RWPE1 (cell line): ENCODE measurements at places on chromosomes 16 and 17.

DNA sequence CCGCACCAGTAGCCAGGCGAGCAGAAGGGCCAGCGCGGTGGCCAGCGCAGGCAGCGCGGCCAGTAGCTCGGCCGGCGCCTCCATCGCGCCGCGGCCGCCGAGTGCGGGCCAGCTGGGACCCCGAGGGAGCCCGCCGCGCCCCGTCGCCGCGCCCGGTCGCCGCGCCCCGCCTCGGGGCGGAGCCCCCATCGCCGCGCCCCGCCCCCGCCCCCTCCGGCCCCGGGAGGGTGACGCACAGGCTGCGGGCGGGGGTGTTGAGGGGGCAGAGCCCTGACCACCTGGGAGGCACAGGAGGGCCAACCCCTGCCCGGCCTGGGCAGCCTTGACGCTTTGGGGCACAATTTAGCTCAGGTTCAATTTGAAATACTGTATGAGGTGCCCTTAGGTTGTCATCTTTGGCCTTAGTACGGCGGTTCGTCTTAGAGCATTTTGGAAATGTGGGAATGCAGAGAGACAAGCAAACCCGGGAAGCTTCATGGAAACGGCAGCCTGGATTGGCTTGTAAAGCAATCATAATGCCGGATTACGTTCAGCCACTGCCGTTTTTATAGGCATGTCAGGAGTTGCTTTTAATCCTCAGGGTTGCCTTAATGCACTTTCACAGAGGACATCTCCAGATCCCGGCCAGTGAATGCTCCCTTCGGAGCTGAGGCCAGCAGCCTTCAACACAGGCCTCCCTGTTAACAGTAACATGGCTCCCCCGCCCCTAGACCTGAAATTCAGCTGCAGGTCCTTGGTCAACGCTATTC is at the start of gene MXRA7:
MXRA7 (minus strand) TSS at position 103 of the 749 bp plus-strand sequence; CDS start at position 84, 19 bp downstream.
- DNase-seq: peak; percentile 71

- DNase-seq: peak; percentile 46
Measured at GRCh38 chr16:31141489-31142108, 6.1 kb upstream of the PRSS8 start.

DNA sequence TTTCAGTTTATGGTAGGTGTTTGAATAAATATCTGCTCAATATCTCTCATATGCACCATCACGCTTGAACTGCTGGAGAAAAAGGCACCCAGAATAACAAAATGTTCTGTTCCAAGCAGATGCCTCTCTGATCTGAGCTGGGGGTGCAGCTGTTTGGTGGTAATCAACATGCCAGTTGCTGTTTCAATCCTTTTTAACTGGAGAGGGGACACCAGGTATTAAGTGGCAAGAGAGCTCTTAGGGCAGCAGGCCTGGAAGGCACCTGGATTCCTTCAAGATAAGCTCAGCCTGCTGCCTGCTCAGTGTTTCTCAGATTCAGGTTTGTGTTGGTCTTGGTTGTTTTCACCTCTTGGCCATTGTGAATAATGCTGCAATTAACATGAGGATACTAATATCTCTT is 27.2 kb upstream of the VAT1L start:
- no peak for DNase-seq

DNA sequence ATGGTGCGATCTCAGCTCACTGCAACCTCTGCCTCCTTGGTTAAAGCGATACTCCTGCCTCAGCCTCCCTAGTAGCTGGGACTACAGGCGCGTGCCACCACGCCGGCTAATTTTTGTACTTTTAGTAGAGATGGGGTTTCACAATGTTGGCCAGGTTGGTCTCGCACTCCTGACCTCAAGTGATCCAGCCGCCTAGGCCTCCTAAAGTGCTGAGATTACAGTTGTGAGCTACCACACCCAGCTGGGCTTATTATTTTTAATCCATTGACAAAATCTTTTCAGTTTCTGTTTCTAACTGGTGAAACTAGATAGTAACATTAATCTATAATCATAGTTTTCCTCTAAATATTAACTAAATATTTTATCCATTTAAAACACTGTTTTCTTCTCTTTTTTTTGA is 5.9 kb downstream of the FAM234A start:
- DNase-seq: no peak

GRCh38 chr17:79082311-79083190 is 7.9 kb downstream of the ENGASE start:
- peak; percentile 66 for DNase-seq

- DNase-seq: no peak
Measured at GRCh38 chr16:55856950-55857349, 18.2 kb downstream of the CES5A start.

- no peak for DNase-seq
Measured at GRCh38 chr16:15450624-15451023, 16.2 kb downstream of the BMERB1 start.

DNA sequence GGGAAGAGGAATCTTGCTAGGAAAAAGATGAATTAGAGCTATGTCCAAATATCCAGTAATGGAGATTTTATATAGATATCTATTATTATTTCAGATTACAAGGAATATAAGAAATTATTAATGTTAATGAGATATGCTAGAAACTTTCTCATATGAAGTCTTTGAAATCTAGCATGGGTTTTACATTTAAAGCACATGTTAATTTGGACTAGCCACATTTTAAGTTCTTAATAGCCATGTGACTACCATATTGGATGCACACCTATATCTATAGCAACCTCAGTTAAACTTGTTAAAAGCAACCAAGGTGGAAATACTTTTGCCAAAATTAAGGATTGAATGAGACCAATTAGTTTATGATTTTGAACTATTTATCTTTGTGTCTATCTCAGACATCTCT is 86.7 kb upstream of the CNTNAP4 start:
- DNase-seq: no peak

DNA sequence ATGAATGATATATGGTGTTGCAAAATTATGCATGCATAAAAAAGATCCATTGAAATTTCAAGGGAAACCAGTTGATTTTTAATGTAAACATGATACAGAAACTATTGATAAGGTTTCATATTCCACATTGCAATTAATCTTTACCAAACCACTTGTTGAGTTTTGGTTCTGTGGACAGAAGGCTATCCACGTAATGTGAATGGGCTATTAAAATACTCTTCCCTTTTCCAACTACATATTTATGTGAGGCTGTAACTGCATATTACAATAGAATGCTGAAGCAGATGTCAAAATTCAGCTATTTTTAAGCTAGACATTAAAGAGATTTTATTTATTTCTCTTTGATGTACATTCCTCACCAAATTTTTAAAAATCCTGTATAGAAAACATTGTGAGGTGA is 33.7 kb upstream of the VPS4A start:
- no peak for DNase-seq

- DNase-seq: no peak
Measured at GRCh38 chr16:66936462-66936861, 1.1 kb downstream of the CES2 start.

GRCh38 chr16:81779536-81780320 is 637 bp downstream of the PLCG2 start:
- DNase-seq: no peak

- DNase-seq: no peak
Measured at GRCh38 chr17:50818261-50818660, 17.1 kb upstream of the WFIKKN2 start.

DNA sequence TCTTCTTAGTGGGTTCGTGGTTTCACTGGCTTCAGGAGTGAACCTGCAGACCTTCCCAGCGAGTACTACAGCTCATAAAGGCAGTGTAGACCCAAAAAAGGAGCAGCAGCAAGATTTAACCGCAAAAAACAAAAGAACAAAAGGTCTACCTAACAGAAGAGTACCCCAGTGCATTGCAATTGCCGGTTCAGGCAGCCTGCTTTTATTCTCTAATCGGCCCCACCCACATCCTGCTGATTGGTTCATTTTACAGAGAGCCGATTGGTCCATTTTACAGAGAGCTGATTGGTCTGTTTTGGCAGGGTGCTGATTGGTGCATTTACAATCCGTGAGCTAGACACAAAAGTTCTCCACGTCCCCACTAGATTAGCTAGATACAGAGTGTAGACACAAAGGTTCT is 2.0 kb upstream of the ARRB2 start:
- no peak for DNase-seq

DNA sequence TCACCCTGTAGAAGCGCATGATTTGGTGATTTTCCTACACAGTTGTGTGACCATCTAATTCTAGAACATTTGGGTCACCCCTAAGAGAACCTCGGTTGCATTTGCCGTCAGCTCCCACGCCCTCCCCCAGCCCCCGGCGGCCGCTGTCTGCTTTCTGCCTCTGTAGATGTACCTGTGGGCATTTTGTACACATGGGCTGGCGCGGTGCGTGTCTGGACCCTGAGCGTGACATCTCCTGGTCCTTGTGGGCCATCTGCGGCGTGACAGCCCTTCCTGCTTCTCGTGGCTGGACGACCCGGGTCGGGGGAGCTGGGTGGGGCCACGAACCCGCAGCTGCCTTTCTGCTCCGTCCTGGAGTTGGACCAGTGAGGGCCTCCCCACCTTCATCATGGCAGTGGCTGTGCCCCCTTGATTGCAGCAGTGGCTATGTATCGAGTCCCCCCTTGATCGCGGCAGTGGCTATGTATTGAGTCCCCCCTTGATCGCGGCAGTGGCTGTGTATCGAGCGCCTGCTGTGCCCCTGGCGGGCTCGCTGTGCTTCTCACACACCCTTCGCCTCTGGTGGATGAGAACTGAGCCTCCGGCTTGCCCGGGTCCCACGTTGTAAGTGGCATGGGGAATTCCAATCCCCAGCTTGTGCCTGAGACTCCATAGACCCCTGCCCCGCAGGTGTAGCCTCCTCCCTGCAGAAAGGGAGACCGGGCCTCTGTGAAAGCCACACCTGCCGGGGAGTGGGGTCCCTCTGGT is 24.1 kb downstream of the GSE1 start:
- no peak for DNase-seq

- DNase-seq: no peak
Measured at GRCh38 chr17:80673152-80673920, 128.7 kb downstream of the RPTOR start.

DNA sequence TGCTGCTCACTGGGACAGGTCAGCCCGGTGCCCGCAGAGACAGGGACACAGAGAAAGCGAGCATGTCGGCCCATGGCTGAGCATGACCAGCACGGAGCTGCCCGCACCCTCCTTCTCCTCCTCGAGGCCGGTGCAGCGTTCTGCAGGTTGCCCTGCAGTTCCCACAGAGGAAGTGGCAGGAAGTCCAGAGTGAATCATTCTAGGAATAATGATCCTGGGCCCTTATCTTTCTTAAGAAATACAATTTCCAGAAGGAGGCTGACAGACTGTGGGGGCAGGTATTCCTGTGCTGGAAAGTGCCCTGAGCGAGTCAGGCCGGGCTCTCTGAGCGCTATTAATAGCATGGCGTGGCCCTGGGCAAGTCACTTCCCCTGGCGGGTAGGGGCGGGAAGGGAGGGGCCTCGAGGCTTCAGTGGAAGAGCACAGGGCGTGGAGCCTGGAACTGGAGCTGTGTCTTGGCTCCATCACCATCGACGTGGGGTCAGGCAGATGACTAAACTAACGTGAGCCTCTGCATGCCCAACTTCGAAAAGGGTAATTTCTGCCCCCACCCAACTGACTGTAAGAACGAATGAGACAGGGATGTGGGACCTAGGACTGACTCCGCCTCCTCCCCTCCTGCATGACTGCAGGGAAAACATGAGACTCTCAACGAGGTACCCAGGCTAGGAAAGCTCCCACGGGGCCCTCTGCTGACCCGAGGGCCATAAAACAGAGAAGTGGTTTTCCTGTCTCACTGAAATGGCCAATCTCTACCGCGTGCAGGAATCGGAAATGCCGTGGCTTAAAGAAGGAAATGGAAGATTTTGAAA is 9.8 kb downstream of the TMEM204 start:
- DNase-seq: peak; percentile 82

GRCh38 chr17:4900231-4901107 is 1.1 kb downstream of the C17orf107 start:
- no peak for DNase-seq

GRCh38 chr16:75616521-75617010 is 6.5 kb downstream of the ADAT1 start:
- DNase-seq: no peak

DNA sequence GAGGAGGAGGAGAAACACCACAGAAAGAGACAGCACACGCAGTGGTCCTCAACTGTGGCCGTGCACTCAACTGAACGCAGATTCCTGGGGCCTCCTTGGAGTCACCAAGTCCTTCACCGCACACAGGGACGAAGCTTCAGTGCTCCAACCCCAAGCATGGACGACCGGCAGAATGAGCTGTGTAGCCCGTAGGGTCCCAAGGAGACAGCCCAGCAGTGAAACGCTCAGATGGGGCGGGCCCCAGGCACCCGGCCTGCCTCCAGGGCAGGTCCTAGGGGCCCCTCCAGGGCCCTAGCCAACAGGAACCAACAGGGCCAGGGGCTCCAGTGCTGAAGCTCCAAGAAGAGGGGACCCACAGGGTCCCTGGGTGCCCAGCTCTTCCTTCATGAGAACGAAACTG is 13.2 kb downstream of the RAB40B start:
- DNase-seq: no peak

DNA sequence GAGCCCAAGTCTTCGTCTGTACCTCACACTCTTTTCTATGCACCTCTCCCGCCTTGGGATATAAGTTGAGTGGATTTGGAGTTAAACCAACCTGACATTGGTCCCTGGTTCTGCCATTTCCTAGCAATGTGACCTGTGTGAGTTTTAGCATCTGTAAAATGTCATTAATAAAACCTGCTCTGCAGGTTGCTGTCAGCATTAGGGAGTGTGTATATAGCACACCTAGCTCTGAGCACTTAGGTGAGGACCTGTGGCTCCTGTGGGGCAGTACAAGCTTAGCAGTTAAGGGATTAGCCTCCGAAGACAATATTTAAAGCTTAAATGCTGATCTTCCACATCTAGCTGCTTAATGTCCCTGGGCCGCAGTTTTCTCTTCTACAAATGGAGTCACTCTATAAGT is 248.0 kb downstream of the TMEM114 start:
- DNase-seq: no peak

- DNase-seq: no peak
Measured at GRCh38 chr17:15967706-15968399, 22.9 kb downstream of the ADORA2B start.

DNA sequence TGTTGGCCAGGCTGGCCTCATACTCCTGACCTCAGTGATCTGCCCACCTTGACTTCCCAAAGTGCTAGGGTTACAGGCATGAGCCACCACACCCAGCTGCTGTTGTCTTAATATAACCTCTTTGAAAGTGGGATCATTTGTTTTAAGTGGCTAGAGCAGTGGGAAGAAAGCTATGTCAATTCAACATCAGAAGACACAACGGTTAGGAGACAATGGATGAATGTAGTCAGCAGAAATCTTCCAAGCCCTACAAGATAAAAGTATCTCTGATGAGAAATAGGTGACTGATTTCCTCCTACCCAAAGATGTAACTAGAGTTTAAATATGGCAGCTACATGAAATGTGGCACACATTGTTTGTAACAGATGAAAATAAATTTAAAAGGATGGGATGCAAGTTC is 20.0 kb upstream of the TRIM25 start:
- DNase-seq: no peak

DNA sequence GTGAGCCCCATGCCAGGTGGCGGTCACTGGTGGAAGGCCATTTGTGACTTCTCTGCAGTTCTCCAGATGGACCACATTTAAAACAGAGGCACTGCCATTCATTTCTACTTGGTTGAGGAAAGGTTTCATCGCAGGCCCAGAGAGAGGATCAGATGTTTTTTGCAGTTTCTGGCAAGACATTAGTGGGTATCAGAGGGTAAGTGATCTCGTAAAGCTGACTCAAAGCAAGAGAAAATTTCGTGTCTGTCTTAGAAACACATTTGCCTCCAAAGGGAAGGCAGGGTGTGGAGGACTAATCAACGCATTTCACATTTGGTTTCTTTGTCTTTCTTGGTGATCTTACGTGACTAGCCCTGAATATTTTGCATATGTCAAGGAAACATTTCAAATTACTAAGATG is 81.8 kb downstream of the PRKCB start:
- no peak for DNase-seq

GRCh38 chr17:80722661-80723060 is 178.0 kb downstream of the RPTOR start:
- no peak for DNase-seq

- DNase-seq: no peak
Measured at GRCh38 chr17:28570716-28571360, 486 bp downstream of the PIGS start.
